Stimulated activated CD4-positive, alpha-beta T cell treated with anti-CD3 and anti-CD28 coated beads, Interleukin-1b, Interleukin-23, amount 100 ng/mL, for 1 hour (primary cell): ENCODE measurements at places on chromosomes 4 and X.

DNA sequence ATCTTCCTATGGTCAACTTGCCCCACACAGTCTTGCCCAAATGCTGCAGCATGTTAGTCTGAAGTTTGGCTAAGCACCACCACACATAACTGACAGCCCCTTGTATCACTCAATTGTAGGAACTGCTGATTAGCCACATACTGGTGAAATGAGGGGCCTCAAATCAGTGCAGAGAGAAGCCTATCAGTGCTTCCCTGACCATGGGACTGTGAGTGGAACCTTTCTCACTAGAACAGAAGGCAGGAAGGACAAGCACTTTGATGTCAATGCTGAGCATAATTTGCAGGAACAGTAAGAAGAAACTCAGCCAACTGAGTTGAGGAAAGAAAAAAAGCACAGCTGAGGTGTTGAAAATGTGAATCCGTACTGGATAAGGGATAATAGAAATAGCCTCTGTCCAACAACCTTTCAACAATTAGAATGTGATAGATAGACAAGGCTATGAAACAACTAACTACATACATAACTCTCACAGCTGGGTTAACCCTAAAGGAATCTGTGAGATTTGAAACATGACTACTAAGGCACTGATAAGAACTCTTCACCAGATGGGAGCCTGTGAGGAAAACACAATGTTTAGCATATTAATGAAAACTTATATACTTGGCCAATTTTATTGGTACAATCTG, 136.6 kb upstream of the SH3RF1 start:
- DNase-seq, result no peak

- no peak for DNase-seq
These were observed 62.2 kb downstream of the PRKX start for GRCh38 chrX:3651277-3651676.

- no peak for DNase-seq
These were observed 79.8 kb upstream of the SMARCAD1 start for GRCh38 chr4:94127707-94128328.

DNA sequence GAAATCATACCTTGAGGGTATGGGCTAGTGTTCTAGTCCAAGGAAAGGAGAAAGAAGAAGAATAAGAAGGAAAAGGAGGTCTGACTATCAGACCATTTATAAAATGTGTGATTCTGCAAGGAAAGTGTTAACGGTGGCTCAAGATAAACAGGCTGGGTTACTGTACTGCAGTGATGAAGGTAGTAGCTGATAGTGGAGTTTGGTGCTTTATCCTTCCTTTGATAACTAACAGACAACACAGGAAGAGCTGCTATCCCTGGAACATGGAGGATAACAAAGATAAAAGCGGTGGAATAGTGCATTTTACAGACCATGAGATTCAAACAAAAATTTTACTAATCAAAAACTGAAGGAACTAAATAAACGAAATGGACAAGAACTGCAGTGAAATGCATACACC, 2.6 kb downstream of the UNC5C start:
- DNase-seq, result no peak

DNA sequence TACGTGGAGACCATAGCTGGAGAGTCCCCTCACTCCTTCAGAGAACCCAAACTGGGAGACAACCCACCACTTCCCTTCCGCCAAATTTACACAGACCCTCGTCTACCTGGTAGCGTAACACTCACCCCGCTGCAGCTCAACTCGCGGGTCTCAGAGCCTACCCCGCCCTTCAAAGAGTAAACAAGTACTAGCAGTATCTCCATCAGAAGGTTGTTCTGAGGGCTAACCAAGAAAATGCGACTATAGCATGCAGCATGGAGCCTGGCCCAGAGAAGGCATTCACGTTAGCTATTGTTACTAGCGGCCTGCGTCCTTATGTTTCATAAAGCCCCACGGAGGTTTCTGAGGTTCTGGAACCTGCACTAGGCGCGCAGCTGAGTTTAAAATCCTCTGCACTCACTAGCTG, 531 bp upstream of the MANBA start:
- DNase-seq, result no peak

- no peak for DNase-seq
These were observed 24.0 kb upstream of the SCML1 start for GRCh38 chrX:17713288-17713687.

- no peak for DNase-seq
These were observed 15.0 kb downstream of the CFAP99 start for GRCh38 chr4:2433609-2434350.

GRCh38 chr4:4913147-4913561, 53.7 kb downstream of the MSX1 start:
- DNase-seq, result no peak

DNA sequence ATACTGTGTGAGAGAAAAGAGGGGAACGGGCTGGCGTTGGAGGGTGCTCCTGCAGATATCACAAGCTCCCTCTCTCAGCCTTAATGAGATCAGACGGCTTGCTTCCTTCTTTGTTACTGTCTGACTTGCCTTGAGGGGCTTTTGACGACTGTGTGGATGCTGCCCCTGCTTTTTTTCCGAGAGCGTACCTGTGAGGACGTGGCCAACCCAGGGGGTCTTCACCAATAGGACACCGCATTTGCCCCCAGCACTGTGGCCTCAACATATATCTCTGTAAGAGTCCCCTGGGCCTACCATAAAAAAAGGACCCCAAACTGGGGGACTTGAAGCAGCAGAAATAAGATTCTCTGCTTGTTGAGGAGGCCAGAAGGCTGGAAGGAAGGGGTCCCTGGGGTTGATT, 143.9 kb downstream of the SHOX start:
- DNase-seq, result no peak

DNA sequence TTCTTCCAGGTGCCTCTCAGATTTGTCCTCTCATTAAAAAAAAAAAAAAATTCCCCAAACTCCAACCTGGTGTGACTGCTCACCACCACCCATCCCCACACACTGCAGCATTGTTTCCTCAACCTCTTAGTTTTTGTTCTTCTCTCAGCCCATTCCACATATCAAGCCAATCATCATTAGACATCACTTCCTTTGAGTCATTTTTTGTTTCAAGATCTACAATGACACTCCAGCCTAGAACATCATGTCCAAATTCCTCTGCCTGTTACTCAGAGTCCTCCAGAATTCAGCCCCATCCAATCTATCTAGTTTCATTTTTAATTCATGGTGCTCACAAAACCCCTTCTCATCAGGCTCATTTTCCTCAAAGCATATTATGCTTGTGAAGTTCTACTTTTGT, 262.5 kb upstream of the TEX13A start:
- no peak for DNase-seq
